ENCODE measurements at places on chromosomes 12 and 14. TPM values are rescaled to one million over a fixed set of nuclear protein-coding genes. Genes with fewer than 3 reads are reported as not detected.

DNA sequence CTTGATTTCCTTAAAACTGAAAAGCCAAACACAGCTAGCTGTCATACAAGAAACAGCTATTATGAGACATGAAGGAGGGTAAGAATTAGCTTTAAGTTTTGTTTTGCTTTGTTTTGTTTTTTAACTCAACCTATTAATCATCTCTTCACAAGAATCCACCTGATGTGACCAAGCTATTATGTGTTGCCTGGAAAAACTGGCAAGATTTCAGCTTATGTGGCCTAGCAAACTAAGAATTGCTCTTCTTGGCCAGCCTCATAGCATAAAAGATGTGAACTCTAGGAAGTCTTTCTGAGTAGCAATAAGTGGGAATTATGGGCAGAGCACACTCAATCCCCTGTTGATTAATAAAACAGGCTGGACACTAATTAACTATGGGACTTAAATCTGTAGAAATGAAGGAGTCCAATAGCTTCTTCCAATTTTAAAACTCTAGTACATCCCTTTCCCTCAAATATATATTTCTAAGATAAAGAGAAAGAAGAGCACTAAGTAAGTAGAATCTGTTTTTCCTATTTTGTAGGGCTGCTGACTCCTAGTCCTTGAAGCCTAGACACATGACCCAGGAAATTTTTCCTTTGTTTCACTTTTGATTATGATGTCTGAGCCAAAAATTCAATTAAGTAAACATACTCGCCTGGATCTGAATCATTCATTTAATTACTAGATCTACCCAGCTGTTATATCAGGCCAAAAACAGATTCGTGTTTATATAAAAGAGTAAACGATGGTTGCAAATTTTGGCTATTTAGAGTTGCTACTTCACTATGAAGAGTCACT is 75.7 kb downstream of the GTF2A1 start:
- no peak overlapping the region for H3K4me3 ChIP-seq
- H3K4me1 ChIP-seq: no peaks in the 10 kb centered on the region
- no peak for DNase-seq
- no peaks in the 10 kb centered on the region for H3K27me3 ChIP-seq
- no peak overlapping the region for H3K27ac ChIP-seq
- H3K36me3 ChIP-seq: no peaks in the 10 kb centered on the region

- DNase-seq: no peak
- no peak overlapping the region for H3K4me3 ChIP-seq
- H3K27ac ChIP-seq: no peak overlapping the region
- no peaks in the 10 kb centered on the region for H3K36me3 ChIP-seq
Measured at GRCh38 chr12:104181313-104181712, 34.3 kb upstream of the TXNRD1 start.

DNA sequence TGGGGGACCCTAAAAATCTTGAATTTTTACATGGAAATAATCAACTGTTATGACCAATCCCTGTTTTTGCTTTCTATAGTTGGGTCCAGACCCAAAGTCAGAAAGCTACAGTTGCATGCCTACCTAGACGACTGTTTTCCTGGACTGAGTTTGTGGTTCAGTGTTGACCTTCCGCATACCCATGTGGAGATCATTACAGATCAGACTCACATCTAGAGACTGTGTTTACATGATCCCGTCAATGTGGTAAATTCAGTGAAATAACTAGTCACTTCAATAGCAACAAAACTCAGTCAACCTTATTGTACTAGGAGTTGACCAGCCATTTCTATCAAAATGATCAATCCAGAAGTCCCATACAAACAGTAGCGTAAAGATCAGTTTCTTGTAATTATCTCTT is 257.6 kb downstream of the EGLN3 start:
- H3K4me1 ChIP-seq: no peaks in the 10 kb centered on the region
- no peak for DNase-seq
- H3K4me3 ChIP-seq: no peak overlapping the region
- H3K27ac ChIP-seq: no peak overlapping the region
- H3K36me3 ChIP-seq: no peaks in the 10 kb centered on the region
- H3K27me3 ChIP-seq: no peaks in the 10 kb centered on the region

DNA sequence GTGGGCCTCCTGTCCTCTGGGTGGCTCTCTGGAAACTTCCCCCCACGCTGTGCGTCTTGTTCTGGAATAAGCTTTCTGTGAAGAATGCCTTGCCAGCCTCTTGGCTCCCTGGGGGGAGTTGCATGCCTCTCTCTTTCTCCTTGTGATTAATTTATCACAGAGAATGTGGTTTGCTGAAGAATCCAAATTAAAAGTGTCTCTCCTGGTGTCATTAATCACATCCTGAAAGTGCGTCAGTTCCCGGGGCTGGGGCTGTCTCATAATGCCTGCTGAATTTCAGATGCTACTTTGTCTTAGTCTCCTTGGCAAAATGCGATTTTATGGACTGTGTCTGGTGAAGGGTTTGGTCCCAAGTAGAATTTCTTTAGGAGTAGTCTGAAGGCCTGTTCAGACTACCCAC is 787.7 kb upstream of the TMEM132C start:
- H3K4me1 ChIP-seq: no peaks in the 10 kb centered on the region
- DNase-seq: no peak
- H3K27me3 ChIP-seq: no peaks in the 10 kb centered on the region
- H3K27ac ChIP-seq: no peak overlapping the region
- H3K4me3 ChIP-seq: no peak overlapping the region

DNA sequence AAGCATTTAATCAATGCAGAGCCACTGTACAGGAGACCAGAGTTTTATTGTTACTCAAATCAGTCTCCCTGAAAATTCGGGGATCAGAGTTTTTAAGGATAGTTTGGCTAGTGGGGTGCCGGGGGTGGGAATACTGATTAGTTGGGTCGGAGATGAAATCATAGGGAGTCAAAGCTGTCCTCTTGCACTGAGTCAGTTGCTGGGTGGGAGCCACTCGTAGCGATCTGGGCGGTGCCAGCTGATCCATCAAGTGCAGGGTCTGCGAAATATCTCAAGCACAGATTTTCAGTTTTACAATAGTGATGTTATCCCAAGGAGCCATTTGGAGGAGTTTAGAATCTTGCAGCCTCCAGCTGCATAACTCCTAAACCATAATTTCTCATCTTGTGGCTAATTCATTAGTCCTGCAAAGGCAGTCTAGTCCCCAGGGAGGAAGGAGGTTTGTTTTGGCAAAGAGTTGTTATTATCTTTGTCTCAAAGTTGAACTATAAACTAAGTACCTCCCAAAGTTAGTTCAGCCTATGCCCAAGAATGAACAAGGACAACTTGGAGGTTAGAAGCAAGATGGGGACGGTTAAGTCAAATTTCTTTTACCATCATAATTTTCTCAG is 169.4 kb upstream of the PLEKHG7 start:
- H3K27me3 ChIP-seq: no peaks in the 10 kb centered on the region
- peaks cover 5% of the 10 kb centered on the region for H3K4me1 ChIP-seq
- no peak overlapping the region for H3K27ac ChIP-seq
- H3K36me3 ChIP-seq: no peaks in the 10 kb centered on the region
- H3K4me3 ChIP-seq: no peak overlapping the region

DNA sequence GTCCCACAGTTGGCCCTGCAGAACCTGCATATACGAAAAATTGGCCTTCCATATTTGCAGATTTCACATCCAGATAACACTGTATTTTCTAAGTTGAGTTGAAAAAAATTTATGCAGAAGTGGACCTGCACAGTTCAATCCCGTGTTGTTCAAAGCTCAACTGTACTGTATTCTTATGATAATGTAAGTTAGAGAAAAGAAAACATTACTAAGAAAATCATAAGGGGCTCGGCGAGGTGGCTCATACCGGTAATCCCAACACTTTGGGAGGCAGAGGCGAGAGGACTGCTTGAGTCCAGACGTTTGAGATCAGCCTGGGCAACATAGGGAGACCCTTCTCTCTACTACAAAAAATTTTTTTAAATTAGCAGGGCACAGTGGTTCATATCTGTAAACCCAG is 18.2 kb upstream of the SLC35E3 start:
- no peak overlapping the region for H3K27ac ChIP-seq
- no peak overlapping the region for H3K4me3 ChIP-seq
- no peak for DNase-seq
- H3K36me3 ChIP-seq: peaks cover 6% of the 10 kb centered on the region
- H3K27me3 ChIP-seq: no peaks in the 10 kb centered on the region

DNA sequence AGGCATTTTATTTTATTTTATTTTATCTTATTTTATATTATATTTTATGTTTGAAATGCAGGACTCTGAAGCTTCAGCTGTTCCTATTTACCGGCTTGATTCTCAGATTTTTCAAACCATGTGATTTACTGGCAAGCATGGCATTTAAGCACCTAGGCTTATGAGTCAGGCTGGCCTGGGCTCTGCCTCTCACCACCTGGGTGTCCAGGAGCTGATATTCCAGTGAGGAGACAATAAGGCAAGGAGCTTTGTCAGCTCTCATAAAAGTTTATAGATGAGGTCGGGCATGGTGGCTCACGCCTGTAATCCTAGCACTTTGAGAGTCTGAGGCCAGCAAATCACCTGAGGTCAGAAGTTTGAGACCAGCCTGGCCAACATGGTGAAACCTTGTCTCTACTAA is 2.1 kb downstream of the DAO start:
- H3K36me3 ChIP-seq: no peaks in the 10 kb centered on the region
- no peaks in the 10 kb centered on the region for H3K27me3 ChIP-seq
- H3K27ac ChIP-seq: no peak overlapping the region
- no peak for DNase-seq

DNA sequence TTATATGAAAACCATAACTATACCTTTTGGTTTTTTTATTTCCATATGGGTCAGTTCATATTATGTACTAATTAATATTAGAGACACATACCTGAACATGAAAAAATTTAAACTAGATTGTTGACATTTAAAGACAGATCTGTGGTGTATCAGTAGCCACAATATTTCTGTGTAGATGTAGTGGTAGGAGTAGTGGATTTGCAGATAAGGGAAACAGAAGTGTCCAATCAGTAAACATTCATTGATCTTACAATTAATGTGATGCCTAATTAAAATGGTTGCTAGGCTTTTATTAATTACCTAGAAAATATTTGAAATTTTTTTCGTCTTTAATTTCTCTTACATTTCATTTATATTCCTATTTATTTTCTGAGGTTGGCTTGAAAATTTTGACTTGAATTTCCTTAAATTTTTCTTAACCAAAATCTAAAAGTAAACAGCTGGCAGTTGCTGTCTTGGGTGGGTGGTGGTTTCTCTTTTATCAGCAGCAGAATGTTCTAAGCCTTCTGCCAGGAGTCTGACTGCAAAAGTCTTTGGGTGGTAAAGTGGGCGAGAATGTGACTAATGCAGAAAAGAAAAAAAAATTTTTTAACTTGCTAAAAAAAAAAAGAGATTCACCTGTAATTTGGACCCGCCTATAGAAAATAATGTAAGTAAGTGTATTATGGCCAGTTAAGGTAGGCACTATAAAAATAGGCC is 2.4 kb downstream of the FGFR1OP2 start:
- H3K4me1 ChIP-seq: peaks cover 53% of the 10 kb centered on the region
- H3K27ac ChIP-seq: peak overlapping the region; percentile 0
- H3K36me3 ChIP-seq: no peaks in the 10 kb centered on the region
- no peaks in the 10 kb centered on the region for H3K27me3 ChIP-seq
- no peak for DNase-seq
- peak overlapping the region; percentile 9 for H3K4me3 ChIP-seq

GRCh38 chr12:113620437-113620976 is 148.8 kb upstream of the LHX5 start:
- no peak overlapping the region for H3K27ac ChIP-seq
- no peaks in the 10 kb centered on the region for H3K36me3 ChIP-seq
- H3K27me3 ChIP-seq: peaks cover 7% of the 10 kb centered on the region
- no peaks in the 10 kb centered on the region for H3K4me1 ChIP-seq

E2F7 gene
- total RNA-seq: 0.05 TPM

HOXC10 gene
- not detected for total RNA-seq

EMP1 gene
- total RNA-seq: 68.5 TPM

RIPK3 gene
- total RNA-seq: 10.5 TPM

PRB2 gene
- total RNA-seq: not detected

All from heart left ventricle (tissue), 16 donors.